Amygdala (tissue), 56 donors: ENCODE measurements at places on chromosomes 7 and 10.

DNA sequence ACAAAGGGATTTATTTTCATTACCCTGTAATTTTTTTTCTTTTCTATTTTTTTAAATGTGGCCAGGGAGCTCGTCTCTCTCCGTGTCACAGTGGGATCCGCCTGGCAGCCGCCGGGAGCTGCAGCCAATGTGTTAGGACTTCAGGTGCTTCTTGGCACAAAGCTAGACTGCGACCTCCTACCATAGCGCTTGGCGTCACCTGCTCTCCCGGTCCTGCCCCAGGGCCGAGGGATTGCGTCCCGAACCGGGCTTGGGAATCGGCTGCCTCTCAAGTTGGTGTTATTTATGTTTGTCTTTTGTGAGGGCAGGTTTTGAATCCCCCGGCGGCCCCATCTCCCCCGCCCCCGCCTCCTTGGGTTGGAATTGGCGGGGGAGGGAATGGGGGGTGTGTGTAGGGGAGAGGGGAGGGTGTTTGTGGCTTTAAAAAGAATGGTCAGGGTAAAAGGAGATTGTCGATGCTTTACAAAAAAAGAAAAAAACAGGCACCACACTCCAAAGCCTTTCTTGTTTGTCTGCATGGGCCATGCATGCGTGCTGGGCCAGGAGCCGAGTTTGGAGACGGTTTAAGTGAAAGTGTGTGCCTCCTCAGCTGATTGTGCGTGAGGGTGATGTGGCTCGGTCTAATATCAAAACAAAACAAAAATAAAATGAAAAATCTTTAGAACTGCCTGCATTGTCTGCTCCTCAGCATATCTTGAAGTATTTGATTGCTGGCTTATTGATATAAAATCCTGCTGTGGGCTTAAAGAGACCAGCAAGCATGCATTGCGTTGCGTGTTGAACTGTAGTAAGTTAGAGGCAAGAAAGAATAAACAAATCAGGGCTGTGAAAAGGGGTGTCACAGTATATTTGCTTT, 1.2 kb downstream of the PPP1R9A start:
- DNase-seq = peak; percentile 34

DNA sequence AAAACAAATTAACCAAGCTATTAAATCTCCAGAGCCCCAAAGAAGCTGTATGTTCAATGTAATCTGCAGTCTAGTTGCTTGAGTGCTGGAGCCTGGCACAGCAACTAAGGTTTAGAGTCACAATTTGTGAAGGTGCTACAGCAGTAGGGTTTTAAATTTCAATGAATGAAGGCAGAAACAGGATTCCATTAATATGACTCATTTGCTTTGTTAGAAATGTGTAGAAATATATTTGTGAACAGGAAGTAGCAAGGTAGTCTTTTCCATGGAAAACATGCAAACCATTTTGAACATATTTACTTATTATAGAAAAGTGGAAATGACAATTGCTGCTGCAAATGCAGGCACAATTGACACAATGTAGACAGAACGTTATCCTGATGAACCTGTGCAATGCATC, 149.0 kb upstream of the STEAP4 start:
- DNase-seq = no peak

DNA sequence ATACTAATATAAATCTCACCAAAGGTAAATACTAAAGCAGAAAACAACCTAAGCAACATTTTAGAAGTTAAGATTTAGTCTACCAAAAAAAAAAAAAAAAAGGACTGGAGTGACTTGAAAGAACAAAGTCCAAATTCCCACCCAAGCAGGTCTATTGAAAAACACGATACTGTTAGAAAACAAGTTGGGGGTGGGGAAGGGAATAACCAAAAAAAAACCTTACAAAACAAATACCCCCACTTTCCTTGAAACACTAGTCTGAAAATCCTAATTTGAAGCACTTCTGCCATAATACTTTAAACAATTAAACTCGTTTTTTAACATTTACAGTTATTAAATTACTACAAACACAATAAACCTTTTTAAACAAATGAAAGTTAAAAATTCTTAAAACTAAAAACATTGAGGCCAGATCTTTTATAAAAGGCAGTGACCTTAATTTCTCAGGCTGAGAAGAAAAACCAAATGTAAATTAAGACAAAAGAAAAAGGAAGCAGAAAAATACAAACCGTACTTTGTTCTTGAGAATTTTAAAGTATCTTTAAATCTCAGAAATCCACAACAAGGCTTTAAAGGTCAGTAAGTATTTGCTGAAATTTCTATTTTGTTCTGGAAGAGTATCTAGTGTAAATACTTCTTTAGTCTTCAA, 135.1 kb downstream of the NRBF2 start:
- DNase-seq = no peak

DNA sequence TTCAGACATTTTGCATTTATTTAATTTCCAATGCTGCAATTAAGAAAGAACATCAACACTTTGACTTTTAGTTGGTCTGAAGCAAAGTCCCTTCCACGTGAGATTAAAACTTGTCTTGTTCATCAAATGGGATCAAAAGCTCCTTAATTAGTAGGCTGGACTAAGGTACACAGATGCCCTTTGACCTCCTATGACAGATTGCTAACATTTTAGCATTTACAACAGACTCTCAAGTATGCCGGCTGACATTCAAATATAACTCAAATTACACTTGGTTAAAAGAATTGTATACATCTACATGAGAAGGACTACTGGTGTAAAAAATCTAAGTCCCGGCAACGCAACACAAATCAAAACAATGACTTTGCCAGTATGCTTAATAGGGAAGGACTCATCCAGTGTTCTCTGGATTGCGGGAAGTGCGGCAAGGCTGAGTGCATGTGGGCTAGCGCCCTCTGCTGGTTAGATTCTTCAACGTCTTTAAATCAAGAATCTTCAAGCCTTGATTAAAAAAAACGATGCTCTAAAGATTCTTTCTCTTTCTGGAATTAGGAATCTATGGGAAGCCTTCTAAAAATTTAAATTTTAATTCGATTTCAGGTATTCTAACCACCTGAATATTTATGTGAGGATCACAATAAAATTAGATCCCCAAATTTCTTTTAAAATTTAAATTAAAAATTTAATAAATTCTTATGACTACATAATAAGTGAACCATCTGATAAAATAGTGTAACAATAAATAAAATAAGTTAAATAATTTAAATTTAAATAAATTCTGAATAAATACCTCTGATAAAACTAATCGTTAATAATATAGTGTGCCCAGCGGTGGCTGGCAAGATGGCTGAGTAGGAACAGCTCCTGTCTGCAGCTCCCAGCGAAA, 444.7 kb downstream of the DGKB start:
- peak; percentile 6 for DNase-seq

DNA sequence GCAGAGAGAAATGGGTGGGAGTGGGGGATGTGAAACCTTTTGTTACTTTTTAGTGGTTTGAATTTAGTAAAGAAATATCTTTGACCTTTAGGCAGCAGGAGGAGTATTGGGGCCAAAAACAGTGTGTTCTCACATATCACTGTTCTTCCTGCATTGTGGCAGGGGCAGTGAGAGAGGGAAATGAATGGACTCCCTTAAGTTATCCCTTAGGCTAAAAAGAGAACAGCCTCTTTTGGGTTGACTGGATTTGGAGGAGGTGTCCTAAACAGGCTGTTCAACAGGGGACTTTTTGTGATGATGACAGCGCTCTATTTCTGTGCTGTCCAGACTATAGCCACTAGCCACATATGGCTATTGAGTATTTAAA, 22.3 kb downstream of the ZNF775 start:
- DNase-seq = no peak

GRCh38 chr10:15433850-15434537, 62.9 kb upstream of the FAM171A1 start:
- DNase-seq = no peak

- DNase-seq = no peak
Observed at GRCh38 chr10:7892146-7892545, 73.8 kb downstream of the TAF3 start.

DNA sequence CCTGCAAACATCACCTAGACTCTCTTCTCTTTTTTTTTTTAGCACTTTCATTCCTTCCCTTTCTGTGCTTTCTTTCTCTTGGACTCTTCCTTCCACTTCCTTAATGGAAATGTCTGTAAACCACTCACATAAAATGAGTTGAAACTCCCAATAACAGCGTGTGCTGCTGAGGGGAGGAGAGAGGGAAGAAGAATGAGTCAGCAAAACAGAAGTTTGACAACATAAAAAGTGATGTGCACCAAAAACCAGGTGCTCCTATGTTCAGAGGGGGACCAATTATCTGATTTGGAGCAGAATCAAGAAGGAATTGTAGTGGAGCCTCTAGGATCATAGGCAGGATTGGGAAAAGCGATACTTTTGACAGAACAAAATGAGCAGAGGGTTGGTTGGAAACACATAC, 712.1 kb upstream of the IGFBP3 start:
- no peak for DNase-seq

- DNase-seq = no peak
Observed at GRCh38 chr10:96073722-96074121, 30.3 kb downstream of the CCNJ start.

DNA sequence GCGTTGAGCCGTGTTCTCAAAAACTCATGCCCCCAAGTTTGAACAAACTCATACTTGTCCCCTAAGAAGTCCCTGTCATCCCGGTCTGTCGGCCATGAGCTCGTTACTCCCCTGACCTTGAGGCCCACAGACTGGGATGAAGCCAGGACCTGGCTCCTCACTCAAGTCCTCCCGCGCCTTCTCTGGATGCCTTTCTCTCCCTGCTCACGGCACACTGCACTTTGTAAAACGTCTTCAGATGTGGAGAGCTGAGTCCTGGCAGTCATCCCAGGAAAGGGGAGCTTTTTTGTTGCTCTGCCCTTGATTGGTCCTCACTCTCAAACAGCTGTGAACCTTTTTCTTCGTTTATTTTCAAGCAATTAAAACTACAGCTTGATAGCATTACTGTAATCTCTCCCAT, 110.8 kb downstream of the JAZF1 start:
- no peak for DNase-seq

- DNase-seq = no peak
Observed at GRCh38 chr7:74174606-74175082, 488 bp downstream of the EIF4H start.

- no peak for DNase-seq
Observed at GRCh38 chr7:103680161-103681144, 234.4 kb upstream of the SLC26A5 start.

- no peak for DNase-seq
Observed at GRCh38 chr7:111855842-111856227, 293.5 kb upstream of the IMMP2L start.

- no peak for DNase-seq
Observed at GRCh38 chr10:52220947-52221346, 93.1 kb upstream of the DKK1 start.

- DNase-seq = no peak
Observed at GRCh38 chr7:30931161-30931928, 19.7 kb downstream of the AQP1 start.

DNA sequence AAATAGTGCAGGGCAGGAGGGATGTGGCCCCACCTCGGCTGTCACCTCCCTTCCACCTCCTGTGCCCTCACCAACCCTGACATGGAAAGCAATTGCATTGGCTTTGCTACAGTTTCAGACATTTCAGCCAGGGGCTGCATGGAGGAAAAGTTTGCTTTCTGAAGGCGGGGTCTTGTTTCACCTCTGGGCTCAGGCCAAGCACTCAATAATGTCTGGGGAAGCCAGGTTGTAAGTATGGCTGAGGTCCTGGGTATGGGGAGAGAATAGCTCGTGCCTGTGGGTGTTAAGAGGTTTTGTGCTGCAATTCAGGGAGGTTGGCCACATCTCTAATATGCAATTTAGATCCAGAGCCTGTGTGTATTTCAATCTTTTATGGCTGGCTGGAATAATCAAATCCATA, 238.4 kb upstream of the MKI67 start:
- no peak for DNase-seq

DNA sequence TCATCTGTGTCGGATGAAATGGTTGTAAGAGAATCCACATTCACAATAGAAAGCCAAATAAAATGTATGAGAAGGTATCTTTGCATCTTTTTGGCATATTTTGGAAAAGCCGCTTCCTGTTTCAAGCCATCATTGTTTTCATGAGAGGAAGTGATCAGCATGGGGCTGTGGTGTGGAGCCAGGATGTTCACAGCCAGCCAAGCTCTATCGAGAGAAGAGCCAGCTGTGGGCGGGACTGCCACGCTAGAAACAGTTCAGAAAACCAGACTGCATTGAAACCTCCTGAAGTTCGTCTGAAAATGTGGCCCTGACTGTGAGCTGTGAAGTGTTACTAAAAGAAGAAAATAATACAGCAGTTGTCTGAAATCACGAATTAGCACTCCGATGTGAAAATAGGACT, 21.2 kb upstream of the NPS start:
- DNase-seq = peak; percentile 9

DNA sequence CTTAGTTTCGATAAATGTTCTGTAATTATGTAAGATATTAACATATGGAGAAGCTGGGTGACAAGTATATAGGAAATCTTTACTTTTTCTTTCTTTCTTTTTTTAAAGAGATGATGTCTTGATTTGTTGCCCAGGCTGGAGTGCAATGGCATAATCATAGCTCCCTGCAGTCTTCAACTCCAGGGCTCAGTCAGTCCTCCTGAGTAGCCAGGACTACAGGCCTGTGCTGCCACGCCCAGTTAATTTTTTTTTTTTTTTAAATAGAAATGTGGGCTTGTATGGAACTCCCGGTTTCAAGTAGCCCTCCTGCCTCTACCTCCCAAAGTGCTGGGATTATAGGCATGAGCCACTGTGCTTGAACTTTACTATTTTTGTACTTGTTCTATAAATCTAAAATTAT, 111.7 kb downstream of the POLL start:
- DNase-seq = no peak

- no peak for DNase-seq
Observed at GRCh38 chr10:89100680-89101079, 106.4 kb downstream of the CH25H start.

- DNase-seq = no peak
Observed at GRCh38 chr7:233249-234035, 41.1 kb downstream of the FAM20C start.

DNA sequence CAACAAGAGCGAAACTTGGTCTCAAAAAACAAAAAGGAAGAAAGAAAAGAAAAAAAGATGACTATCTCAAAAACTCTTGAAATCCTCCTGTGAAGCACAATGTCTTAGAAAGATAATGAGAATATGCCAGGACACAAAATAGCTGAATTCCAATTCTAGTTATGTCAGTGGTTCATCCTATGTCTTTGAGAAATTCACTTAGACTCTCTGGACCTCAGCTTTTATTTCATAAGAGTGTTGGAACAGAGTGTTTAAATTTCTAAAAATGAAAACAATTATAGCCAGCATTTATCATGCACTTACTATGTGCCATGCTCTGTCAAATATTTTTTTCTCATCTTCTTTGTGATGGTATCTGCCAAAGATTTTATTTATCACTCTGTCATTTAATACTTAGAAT, 13.3 kb upstream of the HYCC1 start:
- DNase-seq = no peak

- no peak for DNase-seq
Observed at GRCh38 chr10:108894402-108895301, 1028.7 kb downstream of the XPNPEP1 start.

GRCh38 chr7:101999393-101999792, 182.0 kb downstream of the CUX1 start:
- no peak for DNase-seq

DNA sequence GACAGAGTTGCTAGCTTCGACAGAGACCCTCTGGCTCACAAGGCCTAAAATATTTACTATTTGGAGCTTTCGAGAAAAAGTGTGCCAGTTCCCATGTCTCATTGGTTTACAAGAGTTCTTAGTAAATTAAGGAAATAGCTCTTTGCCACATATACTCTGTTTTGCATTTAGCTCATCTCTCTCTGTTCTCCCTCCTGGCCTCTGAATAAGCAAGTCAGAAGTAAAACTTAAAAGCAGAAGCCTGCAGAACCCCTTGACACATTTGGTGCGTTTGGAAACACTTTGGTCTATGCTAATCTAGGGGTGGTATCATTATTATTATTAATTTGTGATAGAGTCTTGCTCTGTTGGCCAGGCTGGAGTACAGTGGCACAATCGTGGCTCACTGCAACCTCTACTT, 6.4 kb downstream of the CARD11 start:
- DNase-seq = no peak
